RKO (cell line): ENCODE measurements at places on chromosomes 2 and 18.

GRCh38 chr2:233849607-233850271 lies 4.6 kb downstream of the HJURP start:
- DNase-seq: no peak

- DNase-seq: no peak
Measured at GRCh38 chr2:25650256-25650655, 23.1 kb downstream of the DTNB start.

GRCh38 chr2:142688856-142689605 lies 188.4 kb upstream of the KYNU start:
- DNase-seq: no peak

GRCh38 chr18:14026199-14026598 lies 106.0 kb downstream of the ZNF519 start:
- no peak for DNase-seq

- DNase-seq: no peak
Measured at GRCh38 chr2:217263756-217264155, 403.9 kb upstream of the TNP1 start.
